Activated CD8-positive, alpha-beta memory T cell treated with anti-CD3 and anti-CD28 coated beads, Interleukin-2, amount 50 U/mL, for 4 hours (primary cell): ENCODE measurements at places on chromosomes 3 and 15.
A peak's percentile ranks its signal among the peaks of the same experiment; 100 is the strongest.

GRCh38 chr3:52055537-52056351 lies 627 bp downstream of the DUSP7 start:
- DNase-seq: peak; percentile 49

DNA sequence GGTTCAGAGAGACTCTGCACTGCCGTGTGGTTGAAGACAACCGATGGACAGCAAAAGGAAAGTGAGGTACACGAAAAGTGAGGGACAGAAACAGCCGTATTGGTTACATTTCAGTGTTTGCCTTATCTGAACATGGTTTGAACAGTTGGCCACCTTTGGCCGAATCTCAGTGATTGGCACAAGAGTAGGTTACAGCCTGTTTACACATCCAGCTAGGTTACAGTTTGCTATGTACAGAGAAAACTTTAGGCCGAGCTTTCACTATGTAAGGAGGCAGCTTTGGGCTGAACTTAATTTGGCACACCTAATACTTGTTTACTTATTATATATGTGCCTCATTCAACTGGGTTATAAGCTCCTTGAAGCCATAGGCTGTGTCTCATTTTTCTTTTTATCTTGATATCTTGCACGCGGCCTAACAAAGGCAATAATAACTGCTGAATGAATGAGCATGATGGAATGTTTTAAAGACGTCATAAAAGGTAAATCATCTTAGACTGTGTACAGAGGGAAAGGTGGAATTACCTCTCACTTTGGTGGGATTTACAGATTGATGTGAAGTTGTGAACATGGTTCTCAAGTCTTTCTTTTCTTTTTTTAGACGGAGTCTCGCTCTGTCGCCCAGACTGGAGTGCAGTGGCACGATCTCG lies 17.2 kb upstream of the GREM1 start:
- no peak for DNase-seq

GRCh38 chr3:37114251-37115145 lies 59.9 kb downstream of the LRRFIP2 start:
- DNase-seq: no peak

DNA sequence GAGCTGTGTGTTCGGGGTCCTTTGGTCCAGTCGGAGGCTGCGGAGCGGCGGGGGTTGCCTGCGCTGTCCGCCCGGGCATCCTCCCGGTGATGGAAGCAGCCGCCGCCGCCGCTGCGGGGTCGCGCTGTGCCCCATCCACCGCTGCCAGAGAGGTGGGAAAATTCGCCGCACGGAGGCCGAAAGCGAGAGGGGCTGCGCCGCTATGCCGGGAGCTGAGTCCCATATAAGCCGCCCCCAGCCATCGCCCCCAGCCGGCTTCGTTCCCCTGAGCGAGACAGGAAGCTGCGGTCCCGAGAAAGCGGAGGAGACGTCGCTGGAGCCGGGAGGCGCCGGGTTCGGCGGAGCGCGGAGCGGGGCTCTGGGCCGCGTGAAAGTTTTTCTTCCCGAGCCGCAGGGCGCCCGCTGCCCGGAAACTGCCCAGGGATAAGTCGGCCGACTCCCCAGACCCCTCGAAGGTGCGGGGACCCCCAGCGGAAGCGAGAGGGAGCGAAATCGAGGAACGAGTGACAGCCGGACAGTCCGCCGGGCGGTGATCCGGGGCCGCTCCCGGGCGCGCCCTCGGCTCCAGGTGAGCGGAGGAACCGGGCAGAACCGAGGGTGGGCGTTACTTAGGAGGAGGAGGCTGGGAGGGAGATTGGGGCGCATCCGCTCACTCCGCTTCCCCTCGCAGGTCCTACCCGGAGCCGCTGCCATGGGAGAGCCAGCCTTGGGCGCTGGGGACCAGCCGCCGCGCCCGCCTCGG lies 574 bp downstream of the CHST2 start:
- DNase-seq: peak; percentile 39

DNA sequence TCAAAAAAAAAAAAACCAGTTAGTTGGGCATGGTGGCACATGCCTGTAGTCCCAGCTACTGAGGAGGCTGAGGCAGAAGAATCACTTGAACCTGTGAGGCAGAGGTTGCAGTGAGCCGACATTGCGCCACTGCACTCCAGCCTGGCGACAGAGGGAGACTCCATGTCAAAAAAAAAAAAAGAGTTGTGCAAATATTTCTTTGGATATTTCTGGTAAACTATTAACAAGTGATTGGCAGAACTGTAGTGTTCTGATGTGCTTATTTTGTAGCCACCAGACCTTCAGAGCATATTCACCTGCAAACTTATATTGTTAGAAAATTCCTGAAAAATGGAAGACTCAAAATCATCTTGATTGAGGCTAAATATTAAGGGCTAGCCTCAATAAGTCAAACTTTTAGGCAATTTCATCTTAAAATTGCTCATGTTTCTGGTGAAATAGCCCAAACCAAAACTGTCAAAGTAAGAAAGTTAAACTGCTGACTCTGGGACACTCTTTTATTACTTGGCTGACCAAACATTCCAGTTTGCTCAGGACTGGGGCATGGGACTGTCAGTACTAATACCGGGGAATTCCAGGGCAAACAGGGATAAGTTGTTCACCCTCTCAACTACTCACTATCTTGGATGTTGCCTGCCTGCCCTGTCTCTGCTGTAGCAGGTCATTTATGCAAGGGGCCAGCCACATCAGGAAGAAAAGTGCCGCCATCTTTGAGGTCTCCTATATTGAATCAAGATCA lies 37.0 kb downstream of the ABHD2 start:
- DNase-seq: no peak

DNA sequence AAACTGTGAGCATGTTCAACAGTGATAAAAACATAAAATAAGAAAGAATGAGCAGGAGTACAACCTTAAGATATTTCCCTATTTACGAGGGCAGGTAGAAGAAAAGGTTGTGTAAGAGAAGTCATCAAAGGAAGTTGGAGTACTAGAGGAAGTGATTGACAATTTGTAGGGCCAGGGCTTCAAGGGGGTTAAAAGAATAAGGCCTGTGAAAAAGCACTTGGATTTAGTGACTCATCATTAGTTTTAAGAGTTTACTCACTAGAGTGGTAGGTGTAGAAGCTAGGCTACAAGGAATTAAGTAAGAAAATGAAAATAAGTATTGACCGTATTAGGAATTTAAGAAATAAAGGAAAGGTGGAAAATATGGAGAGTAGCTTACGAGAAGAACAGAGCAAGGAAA lies 23.6 kb downstream of the KCNMB3 start:
- no peak for DNase-seq
